ENCODE measurements at places on chromosomes 11 and 22. TPM values are rescaled to one million over a fixed set of nuclear protein-coding genes. Genes with fewer than 3 reads are reported as not detected.

Gene SMIM35
- total RNA-seq, result not detected

DNA sequence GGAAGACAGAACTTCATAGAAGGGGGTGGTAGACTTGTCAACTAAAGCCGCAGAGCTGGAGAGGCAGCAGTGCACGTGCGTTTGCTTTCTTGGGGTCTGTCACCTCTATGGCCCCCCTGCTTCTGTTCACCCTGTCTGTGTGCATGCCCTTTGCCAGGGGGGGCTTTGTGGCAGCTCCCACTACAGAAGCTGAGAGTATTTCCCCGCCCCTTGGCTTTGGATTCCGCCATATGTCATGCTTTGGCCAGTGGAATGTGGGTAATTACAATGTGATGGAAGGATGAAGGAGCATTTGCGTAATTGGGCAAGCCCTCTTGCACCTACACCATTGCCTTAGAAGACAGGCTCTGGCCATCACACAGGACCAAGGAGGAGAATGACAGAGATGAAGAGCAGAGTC lies 153.0 kb downstream of the MPPED1 start:
- DNase-seq, result no peak

- no peak for DNase-seq
Observed at GRCh38 chr11:9302448-9302847, 11.9 kb downstream of the TMEM41B start.

Gene OR5M10
- not detected for total RNA-seq

- no peak for DNase-seq
Observed at GRCh38 chr22:49411236-49411635, 416.4 kb downstream of the BRD1 start.

- DNase-seq, result no peak
Observed at GRCh38 chr11:84142411-84142810, 856.2 kb upstream of the CCDC90B start.

Gene ST14
- total RNA-seq, result 231 TPM

GRCh38 chr11:123429336-123429735 lies 733 bp upstream of the GRAMD1B start:
- peak; percentile 69 for DNase-seq

Gene GLB1L2
- 0.62 TPM for total RNA-seq

Gene BIK
- 24.6 TPM for total RNA-seq

Gene CCDC116
- total RNA-seq, result not detected

Gene P4HA3
- 2.0 TPM for total RNA-seq

DNA sequence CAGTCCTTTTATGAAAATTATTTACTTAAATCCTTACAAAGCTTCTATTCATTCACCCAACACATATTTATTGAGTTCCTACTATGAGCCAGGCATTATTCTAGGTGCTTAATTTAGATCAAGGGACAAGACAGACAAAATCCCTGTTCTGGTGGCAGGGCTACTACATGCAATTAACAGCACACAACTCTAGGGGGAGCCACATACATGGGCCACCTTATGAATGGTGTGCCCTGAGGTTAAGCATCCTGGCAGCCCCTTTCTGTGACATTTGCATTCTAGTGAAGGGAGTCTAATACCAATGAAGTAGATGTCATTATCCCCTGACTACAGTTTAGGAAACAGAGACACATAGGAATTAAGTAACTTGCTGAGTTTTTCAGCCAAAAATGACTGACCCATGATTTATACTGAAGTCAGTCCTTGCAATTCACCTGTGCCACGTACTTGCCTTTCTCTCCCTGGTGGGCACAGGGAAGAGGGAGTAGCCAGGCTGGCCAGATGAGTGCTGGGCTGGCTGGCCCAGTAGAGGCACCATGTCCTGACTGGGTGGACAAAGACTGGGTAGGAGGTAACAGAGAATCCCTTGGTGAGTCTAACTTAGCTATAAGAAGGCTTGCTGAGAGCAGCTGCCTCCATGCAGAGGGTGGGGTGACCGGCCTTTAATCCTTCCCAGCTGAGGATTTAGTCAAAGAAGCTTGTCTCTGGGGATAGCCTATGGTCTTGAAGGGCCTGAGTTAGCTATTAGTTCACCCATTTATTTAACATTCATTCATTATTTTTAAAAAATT lies 52.0 kb upstream of the ELF5 start:
- DNase-seq, result peak; percentile 12

Gene GNAZ
- 14.4 TPM for total RNA-seq

Gene TSPAN18
- not detected for total RNA-seq

DNA sequence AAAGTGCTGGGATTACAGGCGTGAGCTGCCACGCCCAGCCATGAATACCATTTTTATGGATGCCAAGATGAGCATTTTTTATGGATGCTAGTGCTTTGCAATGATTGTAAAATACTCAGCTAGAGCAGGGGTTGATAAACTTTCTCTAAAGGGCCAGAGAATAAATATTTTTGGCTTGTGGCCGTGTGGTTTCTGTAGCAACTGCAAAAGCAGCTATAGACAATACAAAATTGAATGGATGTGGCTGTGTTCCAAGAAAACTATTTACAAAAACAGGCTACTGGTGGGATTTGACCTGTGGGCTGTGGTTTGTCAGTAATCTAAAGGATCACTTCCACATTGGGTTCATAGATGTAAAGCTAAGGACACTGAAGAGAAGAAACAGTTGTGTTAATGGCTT lies 56.0 kb downstream of the COMMD9 start:
- no peak for DNase-seq

Gene OR6T1
- total RNA-seq, result not detected

DNA sequence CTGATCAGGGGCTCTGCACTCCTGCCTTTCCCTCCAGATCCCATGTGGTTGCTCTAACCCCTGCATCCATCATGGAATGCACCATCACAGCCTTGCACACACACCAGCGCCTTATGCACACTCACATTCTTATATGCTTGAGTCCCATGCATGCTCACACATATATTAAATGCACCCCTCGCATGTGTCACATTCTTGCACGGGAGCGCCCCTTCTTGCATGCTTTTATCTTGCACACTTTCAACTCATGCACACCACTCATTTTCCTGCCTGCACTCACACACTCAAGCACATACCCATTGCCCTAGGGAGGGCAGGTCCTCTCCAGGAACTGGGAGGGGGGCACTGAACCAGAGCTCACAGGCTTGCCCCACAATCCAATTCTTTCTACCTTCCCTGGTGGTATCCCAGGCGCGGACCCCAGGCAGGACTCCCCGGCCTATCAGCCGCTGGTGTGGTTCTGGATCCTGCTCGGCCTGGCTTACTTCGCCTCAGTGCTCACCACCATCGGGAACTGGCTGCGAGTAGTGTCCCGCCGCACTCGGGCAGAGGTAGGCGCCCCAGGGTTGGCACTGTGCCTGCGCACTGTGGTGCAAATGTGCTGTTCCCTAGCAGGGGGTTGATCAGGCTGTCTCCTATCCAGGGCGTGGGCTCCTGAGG lies 2.3 kb upstream of the CATSPERZ start:
- DNase-seq, result no peak

DNA sequence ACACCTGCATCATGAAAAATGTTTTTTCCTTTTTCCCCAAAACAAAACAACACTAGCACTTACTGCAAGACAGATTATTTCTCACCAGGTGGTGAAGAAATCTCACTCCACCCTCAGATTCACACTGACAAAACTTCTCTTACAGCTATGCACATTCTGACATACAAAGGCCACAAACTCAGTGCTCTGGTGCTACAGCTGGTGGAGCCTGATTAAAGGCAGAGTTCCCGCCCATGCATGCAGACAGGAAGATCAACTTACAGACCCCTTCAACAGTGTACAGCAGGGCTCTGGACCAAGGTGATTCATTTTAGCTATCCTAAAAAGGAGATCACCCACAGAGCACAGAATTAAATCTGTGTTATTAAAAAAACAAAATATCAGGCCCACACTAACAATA lies 112.6 kb downstream of the CADM1 start:
- DNase-seq, result no peak

- no peak for DNase-seq
Observed at GRCh38 chr11:11583801-11584529, 37.8 kb downstream of the GALNT18 start.

- DNase-seq, result no peak
Observed at GRCh38 chr11:95937358-95937757, 13.5 kb upstream of the MTMR2 start.

Gene RIC3
- not detected for total RNA-seq

Gene CD3E
- total RNA-seq, result not detected

DNA sequence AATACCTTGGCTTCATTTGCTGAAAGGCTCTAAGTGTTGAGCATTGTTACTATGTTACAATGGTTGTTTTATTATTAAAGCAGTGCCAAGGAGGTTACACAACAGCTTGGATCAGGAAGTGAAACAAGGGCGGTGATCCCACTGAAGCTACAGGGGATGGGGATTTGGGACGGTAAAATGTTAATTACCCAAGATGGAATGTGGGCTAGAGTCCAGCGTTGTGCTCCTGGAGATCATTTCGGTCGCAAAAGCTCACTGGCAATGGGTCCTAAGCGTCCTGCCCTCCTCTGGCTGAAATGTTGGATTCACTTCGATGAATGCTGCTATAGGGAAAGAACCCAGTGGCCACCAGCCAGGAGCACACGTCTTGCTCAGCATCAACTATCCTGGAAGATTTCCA lies 48.3 kb downstream of the FAM83F start:
- peak; percentile 23 for DNase-seq

GRCh38 chr22:44449061-44449682 lies 48.9 kb downstream of the RTL6 start:
- peak; percentile 89 for DNase-seq
